Stimulated activated CD4-positive, alpha-beta T cell treated with anti-CD3 and anti-CD28 coated beads, Interleukin-1b, Interleukin-23, amount 100 ng/mL, for 1 hour (primary cell): ENCODE measurements at places on chromosomes 2 and 18.

GRCh38 chr2:37837628-37838328, 87.3 kb upstream of the RMDN2 start:
- DNase-seq: no peak

GRCh38 chr18:35549564-35549963, 32.0 kb upstream of the GALNT1 start:
- DNase-seq: no peak

DNA sequence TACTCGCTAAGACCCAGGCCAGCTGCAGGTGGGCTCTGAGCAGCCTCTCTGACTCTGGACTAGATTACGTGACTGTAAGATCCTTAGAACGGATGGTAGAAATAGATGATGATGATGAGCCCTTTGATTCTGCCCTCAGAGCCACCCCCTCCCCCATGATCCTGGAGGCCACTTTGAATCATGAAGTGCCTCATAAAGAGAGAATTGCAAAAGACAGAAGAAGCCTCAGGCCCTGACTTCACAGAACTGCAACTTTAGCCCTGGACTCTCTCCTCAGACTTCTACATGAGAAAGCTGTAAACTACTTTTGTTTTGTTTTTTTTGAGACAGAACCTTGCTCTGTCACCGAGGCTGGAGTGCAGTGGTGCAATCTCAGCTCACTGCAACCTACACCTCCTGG, 15.4 kb upstream of the TET3 start:
- DNase-seq: no peak

DNA sequence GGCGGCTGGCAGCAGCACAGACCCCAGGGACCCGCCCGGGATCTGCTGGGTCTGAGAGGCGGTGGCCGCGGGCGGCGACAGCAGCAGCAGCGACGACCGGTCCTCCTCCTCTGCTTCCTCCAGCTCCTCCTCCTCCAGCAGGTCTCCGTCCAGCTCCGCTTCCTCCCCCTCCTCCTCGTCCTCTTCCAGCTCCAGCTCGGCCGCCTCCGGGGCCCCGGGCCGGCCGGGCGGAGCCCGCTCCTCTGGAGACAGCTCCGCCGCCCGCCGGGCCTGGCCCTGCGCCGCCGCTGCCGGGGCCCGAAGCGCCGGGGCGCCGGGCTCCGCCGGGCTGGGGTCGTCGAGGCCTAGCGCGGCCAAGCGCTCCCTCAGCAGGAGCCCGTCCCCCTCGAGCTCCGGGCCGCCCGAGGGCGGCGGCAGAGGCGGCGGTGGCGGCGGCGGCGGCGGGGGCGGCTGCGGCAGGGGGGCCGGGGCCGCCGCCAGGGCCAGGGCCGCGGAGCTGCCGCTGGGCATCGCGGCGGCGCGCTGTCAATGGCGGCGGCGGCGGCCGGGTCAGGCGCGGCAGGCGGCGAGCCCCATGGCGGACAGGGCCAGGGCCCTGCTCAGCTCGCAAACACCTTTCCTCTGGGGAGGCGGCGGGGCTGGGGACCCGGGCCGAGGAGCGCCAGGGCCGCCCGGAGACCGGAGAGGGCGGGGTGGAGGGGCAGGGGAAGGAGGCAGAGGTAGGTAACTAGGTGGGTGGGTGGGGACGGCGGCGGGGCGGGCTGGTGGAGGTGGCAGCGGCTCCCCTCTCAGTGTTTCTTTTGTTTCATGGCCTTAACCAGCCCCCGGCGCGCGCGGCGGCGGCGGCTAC, 445 bp downstream of the MEX3C start:
- no peak for DNase-seq

DNA sequence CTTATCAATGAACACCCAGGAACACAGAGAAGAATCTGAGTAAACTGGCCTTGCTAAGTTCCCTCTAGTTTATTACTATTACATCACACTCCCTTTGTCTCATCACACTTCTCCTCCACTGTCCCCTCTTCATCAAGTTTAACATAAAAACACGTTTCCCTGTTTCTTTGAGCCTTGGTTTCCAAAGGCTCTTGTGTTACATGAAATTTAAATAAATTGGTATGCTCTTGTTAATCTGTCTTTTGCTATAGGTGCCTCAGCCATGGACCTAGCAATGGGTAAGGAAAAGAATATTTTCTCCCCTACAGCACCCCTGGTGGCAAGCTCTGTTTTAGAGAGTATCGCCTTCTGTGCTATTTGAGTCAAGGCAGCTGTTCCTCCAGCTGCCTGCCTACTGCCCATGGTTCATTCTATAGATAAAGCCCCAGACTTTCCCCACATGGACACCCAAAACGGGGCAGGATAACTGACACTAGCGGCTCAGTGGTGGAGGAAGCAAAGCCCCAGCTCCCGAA, 31.8 kb downstream of the TGIF1 start:
- DNase-seq: no peak

GRCh38 chr18:59048378-59048777, 91.3 kb upstream of the SEC11C start:
- DNase-seq: no peak

DNA sequence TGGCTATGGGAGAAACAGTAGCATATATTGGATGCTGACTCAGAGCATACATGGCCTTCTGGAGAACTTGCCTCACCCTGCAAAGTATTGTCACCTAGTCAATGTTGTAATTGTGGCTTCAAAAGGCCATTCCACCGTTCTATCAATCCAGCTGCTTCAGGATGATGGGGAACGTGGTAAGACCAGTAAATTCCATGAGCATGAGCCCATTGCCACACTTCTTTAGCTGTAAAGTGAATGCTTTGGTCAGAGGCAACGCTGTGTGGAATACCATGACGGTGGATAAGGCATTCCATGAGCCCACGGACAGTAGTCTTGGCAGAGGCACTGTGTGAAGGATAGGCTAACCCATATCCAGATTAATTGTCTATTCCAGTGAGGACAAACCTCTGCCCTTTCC, 1300.1 kb upstream of the ACVR2A start:
- no peak for DNase-seq

- no peak for DNase-seq
Observed at GRCh38 chr2:46634905-46635304, 155.5 kb downstream of the TMEM247 start.

DNA sequence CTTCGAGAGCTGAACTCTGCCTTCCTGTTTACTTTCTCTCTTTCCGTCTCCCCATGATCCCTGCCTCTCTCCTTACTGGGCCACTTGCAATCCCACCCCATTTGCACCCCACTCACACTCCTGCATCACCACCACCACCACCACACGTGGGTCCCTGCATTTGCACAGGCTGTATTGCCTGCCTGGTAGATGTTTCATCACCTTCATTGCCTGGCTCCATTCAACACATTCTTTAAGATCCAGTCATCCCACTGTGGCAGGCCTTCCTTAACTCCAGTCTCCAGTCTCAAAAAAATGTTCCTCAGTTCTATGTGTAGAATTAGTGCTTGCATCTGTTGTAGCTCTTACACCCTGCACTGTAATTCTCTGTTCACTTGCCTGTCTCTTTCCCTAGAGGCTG, 13.9 kb downstream of the NOSTRIN start:
- DNase-seq: no peak

- DNase-seq: no peak
Observed at GRCh38 chr2:65662654-65663432, 230.4 kb upstream of the SPRED2 start.

- DNase-seq: no peak
Observed at GRCh38 chr2:236679884-236680860, 110.5 kb downstream of the ACKR3 start.
